ENCODE measurements at places on chromosomes 5 and 9. TPM values are rescaled to one million over a fixed set of nuclear protein-coding genes. Genes with fewer than 3 reads are reported as not detected.

The DRD1 gene
- not detected for total RNA-seq

The CCL19 gene
- total RNA-seq: 1.3 TPM

The C5 gene
- total RNA-seq: 22.7 TPM

GRCh38 chr5:4384649-4385048, 755.5 kb upstream of the ADAMTS16 start:
- no peaks in the 10 kb centered on the region for H3K4me1 ChIP-seq
- H3K4me3 ChIP-seq: no peak overlapping the region
- H3K27me3 ChIP-seq: no peaks in the 10 kb centered on the region
- no peak overlapping the region for H3K27ac ChIP-seq
- DNase-seq: no peak

Measured in breast epithelium (tissue), 4 donors.